NCI-H774 (cell line): ENCODE measurements at places on chromosomes 5 and 9.

DNA sequence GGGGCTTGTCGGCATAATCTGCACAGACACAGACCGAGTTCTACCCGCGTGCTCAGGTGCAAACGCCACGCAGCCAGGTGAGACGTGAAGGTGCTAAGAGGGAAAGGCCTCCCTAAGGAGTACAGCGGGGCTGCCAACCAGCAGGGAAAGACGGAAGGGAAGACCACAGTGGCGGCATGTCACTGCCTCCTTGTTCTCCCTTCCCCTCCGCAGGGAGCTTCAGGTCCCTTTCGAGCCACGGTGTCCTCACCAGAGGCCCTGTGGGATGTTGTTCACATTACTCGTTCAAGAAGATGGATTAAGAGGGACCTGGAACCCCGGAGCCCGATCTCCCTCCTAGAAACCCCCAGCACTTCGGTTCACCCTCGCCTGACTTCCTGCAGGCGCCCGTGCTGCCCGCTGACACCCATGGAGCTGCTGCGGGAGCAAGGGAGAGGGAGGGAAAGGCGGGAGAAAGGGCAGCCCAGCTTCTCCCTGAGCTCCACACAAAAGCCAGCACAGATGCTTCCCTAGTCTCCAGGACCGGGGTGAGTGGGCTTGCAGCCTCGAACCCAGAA is 686 bp downstream of the BRD9 start:
- DNase-seq: no peak

- no peak for DNase-seq
Observed at GRCh38 chr5:36177154-36177553, 25.2 kb downstream of the SKP2 start.

- DNase-seq: no peak
Observed at GRCh38 chr9:81490605-81491331, 198.6 kb downstream of the TLE1 start.

GRCh38 chr9:137372693-137373610 is 50.0 kb downstream of the EXD3 start:
- no peak for DNase-seq

- DNase-seq: no peak
Observed at GRCh38 chr9:114619191-114619761, 8.2 kb downstream of the TMEM268 start.
